Foreskin keratinocyte (primary cell): ENCODE measurements at places on chromosomes 11 and 22. TPM values are rescaled to one million over a fixed set of nuclear protein-coding genes. Genes with fewer than 3 reads are reported as not detected.

Gene LRP4
- 9.0 and 9.5 TPM in 2 replicates for total RNA-seq

GRCh38 chr11:27075655-27076054 is 35.0 kb downstream of the BBOX1 start:
- DNase-seq = no peak

GRCh38 chr22:35697142-35697541 is 20.5 kb upstream of the APOL5 start:
- DNase-seq = no peak

Gene FAM180B
- not detected in 2 replicates for total RNA-seq

Gene SLC2A11
- total RNA-seq = 3.2 and 3.9 TPM in 2 replicates

Gene LMO2
- 1.6 and 1.7 TPM in 2 replicates for total RNA-seq

Gene MAPK11
- 4.6 and 6.3 TPM in 2 replicates for total RNA-seq

- DNase-seq = no peak
Observed at GRCh38 chr11:61098778-61099177, 3.5 kb upstream of the CD5 start.

Gene APOA4
- total RNA-seq = not detected in 2 replicates

Gene CNTF
- 1.6 and 1.7 TPM in 2 replicates for total RNA-seq

Gene OR52H1
- total RNA-seq = not detected in 2 replicates

DNA sequence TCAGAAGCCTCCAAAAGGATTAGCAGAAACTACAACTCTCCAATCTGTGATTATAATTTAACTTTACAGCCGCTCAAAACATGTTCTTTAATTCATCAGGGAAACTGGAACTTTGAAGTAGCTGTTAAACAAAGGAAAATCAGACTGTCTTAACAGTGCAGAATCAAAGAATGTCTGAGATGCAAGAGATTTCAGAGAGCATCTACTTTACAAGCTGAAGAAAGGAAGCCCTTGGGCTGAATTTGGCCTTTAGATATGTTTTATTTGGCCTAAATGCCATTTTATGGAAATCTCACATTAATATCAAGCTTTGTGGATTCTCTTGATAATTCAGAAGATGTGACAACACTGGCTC is 281.5 kb upstream of the CTSC start:
- no peak for DNase-seq

DNA sequence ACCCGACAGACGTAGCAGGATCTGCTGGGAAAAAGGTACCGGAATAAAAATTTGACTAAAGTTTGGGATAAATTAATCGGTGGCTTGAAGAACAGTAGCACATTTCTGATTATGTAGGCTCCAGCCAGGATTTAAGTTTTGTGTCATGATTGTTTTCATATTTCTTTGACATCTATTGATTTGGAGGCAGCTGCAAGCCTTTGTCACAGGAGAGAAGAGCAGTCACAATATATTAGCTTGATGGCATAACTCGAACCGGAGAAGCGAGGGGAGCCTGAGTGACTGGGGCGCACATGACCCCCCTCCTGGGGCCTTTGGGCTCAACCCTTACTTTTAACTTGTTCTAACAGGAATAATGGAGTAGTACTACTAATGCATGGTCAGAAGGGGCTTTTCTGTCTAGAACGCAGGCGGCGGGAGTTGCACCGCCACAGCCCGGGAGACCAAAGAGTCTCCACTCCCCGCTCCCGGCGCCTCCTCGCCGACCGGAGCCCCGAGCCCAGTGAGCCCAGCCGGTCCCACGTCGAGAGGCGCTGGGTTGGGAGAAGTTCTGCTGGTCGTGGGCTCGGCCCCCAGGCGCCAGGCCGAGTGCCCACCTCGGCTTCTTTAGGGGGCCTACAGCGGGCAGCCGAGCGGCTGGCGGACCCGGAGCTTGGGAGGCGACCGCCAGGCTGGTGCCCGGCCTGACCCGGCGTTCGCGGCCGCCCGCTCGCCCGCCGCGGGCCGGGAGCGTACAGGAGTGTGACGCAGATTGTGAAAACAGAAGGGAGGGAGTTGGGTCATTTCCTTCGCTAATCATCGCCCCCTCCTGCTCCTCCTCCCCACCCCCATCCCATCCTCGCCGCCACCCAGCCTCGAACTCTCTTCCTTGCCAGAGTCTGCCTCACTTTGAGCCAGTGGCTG is 15.7 kb upstream of the PAX6 start:
- no peak for DNase-seq

- DNase-seq = no peak
Observed at GRCh38 chr11:40203606-40204005, 1255.8 kb downstream of the LRRC4C start.

- no peak for DNase-seq
Observed at GRCh38 chr11:54558919-54559318, 44.9 kb downstream of the OR4C46 start.

Gene OR51B5
- total RNA-seq = not detected in 2 replicates

- DNase-seq = peak; percentile 28
Observed at GRCh38 chr11:61834278-61835048, 6.4 kb downstream of the FADS2 start.

Gene FGF3
- total RNA-seq = not detected in 2 replicates

DNA sequence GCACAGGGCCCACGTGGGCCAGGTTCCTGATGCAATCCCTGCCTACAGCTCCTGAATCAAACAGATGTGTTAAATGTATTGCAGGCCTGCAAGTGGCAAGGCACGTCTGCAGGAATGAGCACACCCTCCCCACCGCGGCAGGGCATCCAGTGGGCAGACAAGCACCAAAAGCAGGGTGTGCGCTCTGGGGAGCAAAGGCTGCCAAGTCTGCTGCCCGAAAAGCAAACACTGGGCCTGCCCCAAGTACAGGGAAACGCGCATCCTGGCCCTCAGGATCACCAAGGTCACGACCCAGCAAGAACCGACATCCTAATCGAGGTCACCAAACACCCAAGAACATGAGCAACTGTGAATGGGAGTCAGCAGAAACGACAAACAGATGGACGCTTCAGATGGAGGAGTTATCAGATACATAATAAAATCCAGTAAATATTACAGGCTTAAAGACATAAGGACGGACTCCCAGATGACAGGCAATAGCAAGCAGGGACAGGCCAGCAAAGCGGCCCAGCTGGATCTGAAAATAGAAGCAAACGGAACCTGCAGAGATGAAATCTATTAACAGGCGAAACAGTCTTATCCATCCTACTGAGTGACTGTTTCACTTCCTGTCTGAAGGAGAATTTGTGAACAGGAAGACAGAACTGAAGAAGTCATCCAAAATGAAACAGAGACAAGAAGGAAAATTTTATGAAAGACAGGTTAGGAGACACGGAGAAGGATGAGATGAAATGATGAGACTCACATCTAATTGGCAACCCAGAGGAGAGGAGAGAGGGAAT is 26.7 kb downstream of the CARS1 start:
- DNase-seq = no peak

DNA sequence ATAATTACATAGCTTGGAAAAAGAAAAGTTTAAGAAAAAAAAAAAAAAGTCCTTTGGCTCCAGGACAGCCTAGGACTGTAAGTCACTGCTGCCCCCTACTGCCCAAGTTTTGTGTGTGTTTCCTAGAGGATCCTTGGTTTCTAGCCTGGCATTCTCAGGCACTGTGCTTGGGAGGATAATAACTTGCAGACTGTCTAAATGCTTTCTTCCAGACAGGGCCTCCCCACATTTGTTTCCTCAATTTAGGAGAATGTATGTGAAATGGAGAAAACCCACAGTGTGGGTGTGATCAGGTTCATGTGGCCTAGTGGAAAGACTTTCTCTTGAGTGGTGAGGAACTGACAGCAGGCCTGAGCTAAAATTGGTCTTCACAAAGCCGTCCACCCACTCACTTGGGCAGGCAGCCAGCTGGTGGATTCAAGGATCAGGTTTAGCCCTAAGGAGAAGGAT is 191.0 kb downstream of the NAV2 start:
- DNase-seq = peak; percentile 42

Gene BRSK2
- total RNA-seq = 0.18 and 0.34 TPM in 2 replicates

GRCh38 chr11:78786086-78786485 is 211.4 kb upstream of the NARS2 start:
- DNase-seq = no peak

DNA sequence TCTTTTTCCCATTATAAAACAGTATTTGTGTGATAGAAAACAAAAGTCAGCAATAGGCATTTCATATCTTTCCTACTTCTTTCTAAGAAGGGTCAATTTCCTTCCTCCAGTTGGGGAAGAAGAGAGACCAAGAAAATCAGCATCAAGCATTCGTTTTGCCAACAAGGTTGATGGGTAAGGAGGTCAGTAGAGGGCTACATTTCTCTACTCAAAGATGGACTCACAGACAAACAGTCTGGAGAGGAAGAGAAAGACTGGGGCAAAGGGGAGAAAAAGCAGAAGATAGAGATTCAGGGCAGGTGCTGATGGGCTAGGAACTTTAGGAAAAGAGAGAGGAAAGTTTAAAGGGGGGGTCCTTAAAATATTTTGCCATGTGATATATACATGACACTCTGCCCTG is 8.6 kb upstream of the MTNR1B start:
- no peak for DNase-seq

Gene ASCL2
- total RNA-seq = 0.21 TPM in 1 of 2 replicates, not detected in the other

DNA sequence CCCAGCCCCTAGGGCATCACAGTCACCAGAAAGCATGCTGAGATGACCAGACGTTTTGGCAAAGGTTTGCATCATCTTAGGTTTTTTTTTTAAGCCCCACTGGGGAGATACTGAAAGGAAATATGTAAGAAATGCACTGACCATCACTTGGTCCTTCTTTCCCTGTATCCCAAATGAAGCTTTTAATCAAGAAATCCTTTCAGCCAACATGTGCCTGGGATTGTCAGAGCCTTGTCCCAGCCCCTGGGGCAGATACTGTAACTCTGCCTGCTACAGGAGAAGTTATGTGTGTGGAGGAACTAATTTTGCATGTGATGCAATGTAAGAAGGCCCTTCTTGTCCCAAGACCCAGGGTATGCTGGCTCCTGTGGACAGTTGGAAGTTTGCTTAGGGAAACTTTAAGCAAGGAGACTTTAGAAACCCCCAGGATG is 65.6 kb downstream of the PPFIBP2 start:
- DNase-seq = no peak
